ENCODE measurements at places on chromosomes 16 and 17.

GRCh38 chr17:35809855-35810461 is 674 bp downstream of the TAF15 start:
- DNase-seq = no peak

DNA sequence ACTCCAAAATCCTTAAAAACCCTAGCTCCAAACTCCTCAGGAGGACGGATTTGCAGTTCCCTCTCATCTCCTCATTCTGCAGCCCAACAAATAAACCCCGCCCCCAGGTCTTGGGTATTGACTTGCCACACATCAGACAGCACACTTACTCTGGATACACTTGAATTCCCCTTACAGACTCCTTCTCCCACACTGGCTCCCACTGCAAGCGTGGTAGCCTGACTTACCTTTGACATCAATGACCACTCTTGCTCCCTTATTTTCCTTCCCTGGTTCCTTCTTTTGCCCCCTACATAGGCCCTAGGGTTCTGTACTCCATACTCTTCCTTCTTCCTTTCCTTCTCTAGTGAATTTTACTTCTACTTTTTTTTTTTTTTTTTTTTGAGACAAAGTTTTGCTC is 7.5 kb downstream of the RFFL start:
- no peak for DNase-seq

DNA sequence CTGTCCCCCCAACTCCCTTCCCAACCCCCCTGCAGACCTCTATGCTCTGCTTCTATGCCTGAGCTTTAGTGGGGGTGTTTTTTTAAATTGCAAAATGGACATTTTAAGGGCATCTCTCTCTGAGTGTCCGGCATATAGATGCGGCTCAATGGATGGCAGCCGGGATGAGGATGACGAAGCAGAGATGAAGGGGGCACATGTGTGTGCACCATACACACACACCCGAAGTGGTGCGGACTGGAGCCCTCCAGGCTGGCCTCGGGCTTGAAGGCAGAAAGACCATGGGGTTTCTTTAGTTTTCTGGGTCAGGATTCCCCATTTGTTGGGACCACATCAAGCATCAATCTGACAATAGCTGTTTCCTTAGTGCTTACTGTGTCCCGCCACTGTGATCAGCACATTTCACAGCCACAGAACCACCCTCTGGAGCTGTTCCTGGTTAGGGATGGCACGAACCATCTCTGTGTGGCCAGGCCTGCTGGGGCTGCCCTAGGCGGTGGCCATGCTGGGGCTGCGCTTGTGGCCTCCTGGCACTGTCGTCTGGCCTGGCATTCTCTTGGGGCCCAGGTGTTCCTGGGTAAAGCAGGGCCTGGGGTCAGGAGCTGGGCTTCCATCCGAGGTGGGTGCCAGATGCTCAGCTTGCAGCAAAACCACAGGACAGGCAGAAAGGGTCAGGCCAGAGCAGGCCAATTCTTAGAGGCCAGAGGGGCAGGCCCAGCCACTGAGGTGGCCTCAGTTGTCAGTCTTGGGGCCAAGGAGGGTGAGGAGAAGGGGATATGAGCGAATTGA is 49.9 kb downstream of the NT5M start:
- DNase-seq = no peak

- no peak for DNase-seq
Observed at GRCh38 chr17:43967251-43967875, 13.6 kb upstream of the PYY start.

DNA sequence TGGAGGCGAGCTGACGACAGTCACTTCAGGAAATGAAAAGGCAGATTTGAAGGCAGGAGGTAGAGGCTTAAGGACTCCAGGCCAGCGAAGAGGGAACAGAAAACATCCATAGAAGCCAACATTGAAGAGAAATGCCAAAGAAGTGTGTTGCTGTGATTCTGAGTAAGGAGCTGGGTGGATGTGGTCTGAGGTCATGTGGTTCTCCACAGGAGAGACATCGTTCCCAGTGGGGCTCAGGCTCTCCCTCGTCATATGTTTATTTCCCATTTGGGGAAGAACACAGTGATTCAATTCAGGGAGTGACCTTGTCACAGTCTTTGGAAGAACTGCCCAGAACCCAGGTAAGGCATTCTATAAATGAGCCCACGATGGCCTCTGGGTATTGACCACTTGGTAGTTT is 6.6 kb upstream of the PMP22 start:
- no peak for DNase-seq

DNA sequence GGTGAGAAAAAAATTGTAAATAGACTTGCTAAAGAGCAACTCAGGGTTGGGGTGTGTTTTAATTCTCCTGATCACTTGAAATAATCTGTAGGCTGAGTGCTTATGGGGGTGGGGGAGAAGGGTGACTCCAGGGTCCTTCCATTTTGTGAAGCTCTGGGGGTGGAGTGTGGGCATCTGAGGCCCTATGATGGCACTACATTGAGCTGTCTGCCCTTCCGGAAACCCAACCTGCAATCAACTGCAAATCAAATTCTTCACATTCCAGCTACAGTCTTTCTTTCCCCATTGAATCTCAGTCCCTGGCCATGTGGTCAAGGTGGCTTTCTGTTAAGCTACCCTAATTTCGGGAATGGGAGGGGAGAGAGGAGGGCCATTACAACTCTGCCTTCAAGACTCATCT is 6.0 kb upstream of the CDC6 start:
- DNase-seq = no peak

DNA sequence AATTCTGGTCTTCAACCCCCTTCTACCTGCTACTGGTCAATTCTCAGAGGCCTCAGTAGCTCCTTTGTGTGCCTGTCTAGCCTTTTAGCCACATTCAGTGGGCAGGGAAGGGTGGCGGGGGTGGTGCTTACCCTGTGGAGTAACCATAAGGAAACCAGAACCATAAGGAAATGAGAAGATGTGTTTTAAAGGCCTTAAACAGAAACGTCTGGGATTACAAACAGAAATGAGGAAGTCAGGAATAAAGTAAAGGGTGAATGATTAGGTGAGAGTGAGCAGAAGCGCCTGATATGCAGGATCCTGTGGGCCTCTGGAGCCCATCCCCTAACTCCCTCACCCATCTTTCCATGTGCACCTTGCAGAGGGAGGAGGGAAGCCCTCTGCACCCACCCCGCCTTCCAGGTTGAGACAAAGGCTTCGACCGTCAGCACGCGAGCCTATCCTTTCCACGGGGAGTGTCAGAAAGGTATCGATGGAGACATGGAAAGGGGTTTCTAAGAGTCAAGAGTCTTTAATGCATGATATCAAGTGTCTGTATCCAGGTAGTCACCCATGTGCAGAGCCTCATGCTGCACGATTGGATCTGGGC is 20.4 kb downstream of the KIAA0513 start:
- DNase-seq = no peak

GRCh38 chr17:67571478-67571877 is 146.3 kb upstream of the NOL11 start:
- no peak for DNase-seq

- peak; percentile 88 for DNase-seq
Observed at GRCh38 chr16:57576429-57576870, 34.0 kb downstream of the ADGRG5 start.

- DNase-seq = no peak
Observed at GRCh38 chr17:1958134-1958881, 66.8 kb downstream of the RTN4RL1 start.

DNA sequence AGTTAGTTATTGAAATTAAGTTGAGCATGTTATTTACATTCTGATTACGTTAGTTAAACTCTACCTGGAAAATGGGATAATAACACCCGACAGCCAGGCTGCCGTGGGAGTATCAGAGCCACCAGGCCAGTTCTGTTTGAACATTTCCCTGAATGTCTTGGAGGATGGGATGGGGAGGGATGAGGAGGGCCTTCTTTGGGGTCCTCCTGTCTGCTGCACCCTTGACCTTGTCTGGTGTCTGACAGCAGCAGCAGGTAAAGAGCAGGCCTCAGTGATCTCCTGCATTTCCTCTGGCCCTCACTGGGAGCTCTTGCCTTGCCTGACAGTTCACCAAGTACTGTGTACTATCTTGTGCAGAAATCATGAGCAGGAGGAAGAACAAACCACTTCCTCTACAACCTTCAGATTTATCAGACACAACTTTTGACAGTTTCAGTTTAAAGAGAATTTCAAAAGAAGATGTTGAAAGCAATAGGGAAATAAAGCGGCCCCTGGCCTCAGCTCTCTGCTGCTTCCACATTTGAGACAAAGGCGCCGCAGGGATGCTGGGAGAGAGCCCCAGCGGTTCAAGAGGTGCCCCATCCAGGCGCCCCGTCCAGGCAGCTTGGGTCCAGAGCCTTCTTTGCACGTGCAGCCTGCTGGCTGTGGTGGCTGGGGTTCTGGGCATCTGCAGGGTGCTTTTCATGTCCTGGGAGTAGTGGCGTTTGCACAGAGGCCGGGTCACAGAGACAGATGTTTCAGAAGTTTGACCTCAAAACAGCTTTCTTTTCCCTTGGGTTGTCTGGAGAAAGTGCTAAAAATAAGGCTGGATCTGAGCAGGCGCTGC is 25.3 kb downstream of the CMIP start:
- DNase-seq = no peak

DNA sequence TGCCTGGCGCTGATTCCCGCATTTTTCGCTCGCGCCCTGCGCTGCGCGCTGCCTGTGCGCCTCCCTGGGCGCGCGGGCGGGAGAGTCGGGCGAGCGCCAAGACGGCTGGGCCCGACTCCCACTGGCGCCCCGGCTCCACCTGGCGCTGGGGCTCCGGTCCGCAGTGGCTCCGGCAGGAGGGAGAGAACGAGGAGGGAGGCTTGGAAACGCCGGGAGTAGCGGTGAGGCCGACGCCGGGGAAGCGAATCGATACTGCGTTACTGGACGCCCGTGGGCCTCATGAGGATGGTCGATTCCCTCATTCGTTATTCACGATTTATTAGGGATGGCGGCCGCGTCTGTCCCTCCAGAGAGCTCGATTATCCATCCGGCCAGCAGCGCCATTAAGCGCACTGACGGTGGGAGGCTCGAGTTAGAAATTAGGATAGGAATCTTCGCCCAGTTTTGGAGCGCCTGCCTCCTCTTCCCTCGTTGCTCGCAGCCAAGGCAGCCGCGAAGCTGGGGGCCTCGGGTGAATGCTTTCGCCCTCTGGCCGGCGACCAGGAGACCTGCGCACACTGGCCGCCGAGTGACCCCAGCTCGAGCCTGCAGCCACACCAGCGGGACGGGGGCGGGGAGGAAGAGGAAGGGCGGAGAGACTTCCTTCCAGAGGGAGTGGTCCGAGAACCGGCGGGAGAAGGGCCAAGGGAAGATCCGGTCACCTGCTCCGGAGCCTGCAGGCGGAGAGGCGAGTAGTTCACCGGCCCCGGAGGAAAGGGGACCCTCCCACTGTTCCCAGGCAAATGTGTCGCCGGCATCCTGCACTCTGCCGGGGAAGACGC is 1.3 kb upstream of the PCGF2 start:
- no peak for DNase-seq

DNA sequence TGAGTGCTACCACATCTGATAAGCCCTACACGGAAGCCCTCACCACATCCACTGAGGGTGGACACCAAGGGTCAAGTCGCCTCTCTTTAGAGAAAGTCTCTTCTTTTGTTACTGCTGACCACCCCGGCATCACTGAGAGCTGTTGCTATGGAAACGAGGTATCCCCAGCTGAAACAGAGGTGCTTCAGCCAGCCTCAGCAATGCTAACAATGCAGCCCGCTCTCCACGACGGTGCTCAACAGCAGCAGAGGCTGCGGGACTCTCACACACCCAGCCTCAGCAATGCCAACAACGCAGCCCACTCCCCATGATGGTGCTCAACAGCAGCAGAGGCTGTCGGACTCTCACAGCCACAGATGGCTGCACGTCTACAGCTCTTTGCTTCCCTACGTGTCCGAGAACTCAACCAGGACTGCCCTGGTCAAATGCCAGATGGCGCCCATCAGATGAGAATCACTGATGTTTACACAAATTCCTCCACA is 41.4 kb downstream of the VPS53 start:
- DNase-seq = no peak

DNA sequence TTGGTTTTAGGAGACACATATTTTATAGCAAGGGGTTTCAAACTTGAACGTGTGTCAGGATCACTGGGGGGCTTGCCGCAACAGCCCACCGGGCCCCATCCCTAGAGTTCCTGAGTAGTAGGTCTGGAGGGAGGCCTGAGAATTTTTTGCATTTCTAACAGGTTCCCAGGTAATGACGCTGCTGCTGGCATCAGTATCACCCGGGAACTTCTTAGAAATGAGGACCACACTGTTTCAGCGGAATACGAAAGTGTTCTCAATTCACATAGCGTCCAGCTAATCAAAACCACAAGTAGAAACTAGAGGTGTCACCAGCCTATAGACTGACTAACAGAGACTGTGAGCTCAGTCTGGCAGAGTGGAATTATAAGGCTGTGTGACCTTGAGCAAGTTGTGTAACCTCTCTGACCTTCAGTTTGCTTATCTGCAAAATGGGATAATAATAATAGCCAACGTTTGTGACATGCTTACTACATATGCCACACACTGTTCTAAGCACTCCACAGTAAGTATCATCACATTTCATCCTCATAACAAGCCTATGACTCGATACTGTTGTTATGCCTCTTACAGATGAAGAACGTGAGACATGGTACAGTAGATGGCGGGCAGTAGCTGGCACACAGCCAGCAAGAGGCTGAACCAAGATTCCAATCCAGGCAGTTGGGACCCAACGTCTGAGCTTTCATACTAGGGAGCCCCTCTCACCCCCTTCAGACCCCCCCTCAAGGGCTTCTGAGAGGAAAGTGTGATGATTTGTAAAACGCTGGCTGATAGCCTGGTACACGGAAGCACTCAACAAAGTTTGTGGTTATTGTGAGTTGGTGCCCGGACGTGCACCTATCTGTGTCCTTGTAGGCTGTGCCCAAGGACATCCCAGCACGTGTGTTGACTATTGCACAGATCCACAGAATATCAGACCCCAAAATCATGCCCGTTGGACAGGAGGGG is 4.6 kb upstream of the ICAM2 start:
- no peak for DNase-seq

GRCh38 chr16:29192329-29193247 is 207.7 kb downstream of the LAT start:
- DNase-seq = peak; percentile 7

DNA sequence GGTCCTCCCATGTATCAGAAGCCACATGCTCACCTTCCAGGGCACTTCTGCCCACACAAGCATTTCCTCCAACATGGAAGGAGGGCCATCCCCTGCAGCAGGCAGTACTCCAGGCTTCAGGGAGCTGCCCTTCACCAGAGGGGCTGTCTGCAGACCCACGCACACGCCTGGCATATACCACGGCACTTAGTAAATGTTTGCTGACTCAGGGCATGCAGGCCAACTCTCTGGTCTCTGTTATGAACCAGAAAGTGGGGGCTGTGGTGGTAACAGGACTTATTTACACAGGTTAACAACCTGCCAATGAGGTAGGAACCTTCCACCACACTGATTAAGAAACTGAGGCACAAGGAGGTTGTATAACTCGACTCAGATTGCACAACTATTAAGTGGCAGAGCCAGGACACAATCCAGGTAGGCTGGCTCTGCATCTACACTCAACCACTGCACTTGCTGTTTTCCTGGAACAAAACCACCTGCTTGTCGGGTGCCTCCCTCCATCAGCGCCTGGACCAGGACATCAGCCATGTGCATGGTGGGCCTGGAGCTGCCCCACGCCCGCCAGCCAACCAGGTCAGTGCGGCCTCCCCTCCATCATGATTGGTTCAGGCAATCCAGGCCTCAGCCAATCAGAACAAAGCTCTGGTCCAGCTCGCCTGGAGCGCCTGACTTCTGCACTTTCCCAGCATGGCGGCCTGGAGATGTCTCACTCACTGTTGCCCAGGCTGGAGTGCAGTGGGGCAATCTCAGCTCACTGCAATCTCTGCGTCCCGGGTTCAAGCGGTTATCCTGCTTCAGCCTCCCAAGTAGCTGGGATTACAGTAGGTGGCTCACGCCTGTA is 19.2 kb downstream of the ACTG1 start:
- no peak for DNase-seq
